ENCODE measurements at places on chromosomes 7 and 10. TPM values are rescaled to one million over a fixed set of nuclear protein-coding genes. Genes with fewer than 3 reads are reported as not detected.

Gene RBM20
- 0.08 TPM for total RNA-seq

Gene DLX5
- total RNA-seq: not detected

Gene CACUL1
- 17.8 TPM for total RNA-seq

- peak; percentile 30 for DNase-seq
Measured at GRCh38 chr10:75335191-75335590, 66.4 kb downstream of the ZNF503 start.

DNA sequence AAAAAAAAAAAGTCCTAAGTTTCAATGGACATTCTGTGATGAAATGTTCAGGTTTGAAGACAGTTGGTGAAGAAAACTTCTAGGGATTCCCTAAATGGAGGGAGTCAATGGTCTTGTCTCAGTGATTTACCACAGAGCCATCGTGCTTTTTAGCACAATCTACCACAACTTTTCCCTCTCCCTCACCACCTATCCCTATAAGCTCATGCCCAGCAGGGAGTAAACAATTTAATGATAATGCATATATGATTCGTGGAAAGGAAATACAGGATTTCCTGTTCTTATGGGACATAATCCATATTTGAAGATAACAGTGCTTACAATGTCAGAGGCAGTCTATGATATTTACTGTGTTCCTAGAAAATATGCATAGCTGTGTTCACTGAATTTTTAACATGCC, 38.4 kb upstream of the CD36 start:
- DNase-seq: no peak

Gene KCND2
- 11.3 TPM for total RNA-seq

All from fibroblast of the aortic adventitia (primary cell).